Activated CD4-positive, alpha-beta T cell treated with anti-CD3 and anti-CD28 coated beads, Interleukin-2, Interleukin-4, amounts not matched to agents 100 ng/mL and 50 ng/mL, durations not matched to agents 16 hours and 8 hours (primary cell): ENCODE measurements at places on chromosomes 3 and 15.

GRCh38 chr3:169195672-169196071 lies 467.8 kb downstream of the MECOM start:
- DNase-seq = no peak

- DNase-seq = no peak
Measured at GRCh38 chr3:23292432-23292831, 89.3 kb downstream of the UBE2E2 start.

GRCh38 chr3:111810909-111811308 lies 48.2 kb upstream of the PHLDB2 start:
- no peak for DNase-seq

- no peak for DNase-seq
Measured at GRCh38 chr15:41289953-41290352, 42.4 kb downstream of the OIP5 start.

DNA sequence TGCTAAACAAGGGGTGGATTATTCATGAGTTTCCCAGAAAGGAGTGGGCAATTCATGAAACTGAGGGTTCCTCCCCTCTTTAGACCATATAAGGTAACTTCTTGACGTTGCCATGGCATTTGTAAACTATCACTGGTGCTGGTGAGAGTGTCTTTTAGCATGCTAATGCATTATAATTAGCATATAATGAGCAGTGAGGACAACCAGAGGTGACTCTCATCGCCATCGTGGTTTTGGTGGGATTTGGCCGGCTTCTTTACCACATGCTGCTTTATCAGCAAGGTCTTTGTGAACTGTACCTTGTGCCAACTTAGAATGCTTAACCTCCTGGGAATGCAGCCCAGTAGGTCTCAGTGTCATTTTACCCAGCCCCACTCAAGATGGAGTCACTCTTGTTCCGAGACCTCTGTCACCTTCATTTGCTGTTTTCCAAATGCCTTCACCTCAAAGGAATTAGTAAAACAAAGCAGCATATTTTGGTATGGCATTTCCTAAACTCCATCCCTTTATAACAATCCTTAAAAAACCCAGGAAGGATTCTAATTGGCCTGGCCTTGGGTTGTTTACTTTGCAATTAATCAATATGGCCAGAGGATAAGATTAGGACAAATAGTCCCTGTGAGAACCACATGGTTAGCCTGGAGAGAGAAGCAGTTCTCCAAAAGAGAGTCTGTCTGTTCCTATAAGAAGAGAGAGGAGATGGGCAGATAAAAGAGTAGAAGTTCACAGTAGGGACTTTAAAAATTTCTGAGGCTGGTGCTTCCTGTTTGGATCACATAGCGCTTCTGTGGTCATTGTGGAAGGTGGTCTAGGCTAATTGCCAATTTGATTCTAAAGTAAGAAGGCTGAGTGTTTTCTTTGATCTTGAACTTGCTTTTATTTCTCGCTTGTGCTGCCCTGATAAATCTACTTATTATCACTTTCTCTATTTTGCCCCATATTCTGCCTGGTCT lies 155.2 kb upstream of the EOMES start:
- DNase-seq = no peak

- DNase-seq = no peak
Measured at GRCh38 chr15:65245096-65245856, 34.0 kb upstream of the CILP start.

- no peak for DNase-seq
Measured at GRCh38 chr15:74196175-74196574, 6.4 kb downstream of the STRA6 start.

DNA sequence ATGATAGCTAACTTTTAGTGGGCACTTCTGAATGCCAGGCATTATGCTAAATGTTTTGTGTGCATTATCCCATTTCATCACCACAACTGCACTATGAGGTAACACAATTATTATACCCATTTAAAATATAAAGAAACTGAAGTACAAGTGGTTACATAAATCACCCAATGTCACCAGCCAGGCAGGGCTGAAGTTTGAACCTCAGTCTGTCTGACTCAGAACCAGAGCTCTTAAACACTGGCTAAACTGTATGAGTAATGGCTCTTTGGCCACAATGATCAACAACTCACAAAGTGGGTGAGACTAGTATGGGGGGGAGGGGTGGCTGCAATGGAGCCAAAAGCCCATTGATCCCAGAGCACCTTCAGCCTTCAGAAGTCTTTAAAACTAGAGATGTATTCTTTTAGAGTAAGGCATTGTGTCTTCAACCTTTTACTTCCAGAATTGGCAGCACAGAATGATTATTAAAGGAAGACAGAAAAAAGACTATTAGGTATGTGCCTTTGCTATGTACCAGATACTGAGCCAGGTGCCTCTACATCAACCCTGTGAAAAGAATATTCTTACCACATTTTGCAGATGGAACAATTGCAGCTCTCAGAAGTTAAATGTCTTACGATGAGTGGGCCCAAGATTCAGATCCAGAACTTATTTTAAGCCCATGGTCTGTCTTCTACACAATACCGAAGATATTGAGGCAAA lies 166.9 kb downstream of the UACA start:
- peak; percentile 34 for DNase-seq

DNA sequence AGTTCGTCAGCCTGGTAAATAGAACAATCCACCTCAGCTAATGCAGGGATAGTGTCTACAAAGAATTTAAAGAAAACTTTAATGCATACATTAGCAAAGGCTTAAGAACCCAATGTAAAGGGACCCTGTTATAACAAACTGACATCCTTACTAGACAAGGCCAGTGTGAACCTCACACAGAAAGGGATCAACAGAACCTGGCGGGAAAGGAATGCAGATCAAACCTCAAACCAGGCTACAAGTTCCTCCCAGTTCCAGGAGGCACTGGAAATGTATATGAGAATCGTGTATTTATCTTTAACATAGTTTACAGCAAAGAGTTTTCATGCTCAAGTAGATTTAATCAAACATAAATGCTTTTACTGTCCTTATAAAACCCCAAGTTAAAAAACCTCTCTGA lies 37.6 kb upstream of the ATP11B start:
- no peak for DNase-seq

GRCh38 chr15:100713163-100713867 lies 110.9 kb downstream of the ASB7 start:
- DNase-seq = no peak

- no peak for DNase-seq
Measured at GRCh38 chr3:134833453-134834163, 38.5 kb downstream of the EPHB1 start.

GRCh38 chr15:98800437-98801233 lies 152.3 kb downstream of the IGF1R start:
- DNase-seq = no peak

DNA sequence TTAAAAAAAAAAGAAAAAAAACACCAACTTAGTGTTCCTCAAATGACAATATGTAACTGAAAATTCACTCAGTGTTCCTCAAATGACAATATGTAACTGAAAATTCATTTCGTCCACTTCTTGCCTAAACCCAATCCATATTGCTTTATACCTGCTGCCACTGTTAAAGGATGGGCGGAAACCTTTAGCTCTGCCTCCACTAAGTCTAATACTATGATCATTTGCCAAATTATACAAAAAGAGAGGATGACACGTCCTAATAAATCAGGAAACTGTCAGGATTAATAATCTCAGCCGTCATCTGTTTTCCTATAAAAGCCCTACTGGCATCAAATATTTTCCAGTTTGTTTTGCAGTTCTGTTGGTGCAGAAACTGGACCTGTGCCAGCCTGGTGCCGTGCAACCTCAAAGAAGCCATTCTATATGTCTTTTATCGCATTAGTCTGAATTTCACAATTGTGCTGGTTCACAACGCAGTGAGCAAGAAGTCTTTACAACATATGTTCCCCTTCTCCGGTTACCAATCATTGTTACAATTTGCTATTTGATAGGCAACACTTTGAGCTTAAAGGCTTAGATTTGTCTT lies 160.4 kb upstream of the KCNH8 start:
- DNase-seq = no peak

DNA sequence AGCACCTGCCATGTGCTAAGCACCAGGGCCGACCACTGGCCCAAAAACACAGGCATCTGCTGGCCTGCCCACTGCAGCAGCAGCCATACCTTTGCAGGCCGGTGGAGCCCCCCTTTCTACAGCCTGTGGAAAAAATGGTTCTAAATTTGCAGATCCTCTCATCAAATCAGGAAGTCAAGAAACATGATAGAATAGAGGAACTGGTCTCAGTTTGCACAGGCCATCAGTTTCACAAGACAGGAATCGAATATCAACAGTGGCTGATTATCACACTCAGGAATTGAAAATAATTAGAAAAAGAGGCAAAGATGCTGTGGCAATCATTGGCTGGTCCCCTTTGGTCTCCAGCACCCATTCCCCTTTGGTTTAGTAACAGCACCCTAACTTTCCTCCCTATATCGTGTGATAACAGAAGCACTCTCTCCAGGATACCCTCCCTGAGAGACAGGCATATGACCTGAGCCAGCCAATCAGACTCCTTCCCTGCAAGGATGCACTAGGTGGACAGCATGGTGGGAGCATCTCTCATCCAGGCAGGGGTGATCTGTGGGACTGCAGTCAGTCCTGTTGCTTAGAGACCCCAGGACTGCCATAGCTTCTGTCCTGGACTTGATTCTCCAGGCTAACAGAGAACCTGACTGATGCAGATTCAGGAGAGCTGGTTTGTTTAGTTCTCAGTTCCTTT lies 3.5 kb upstream of the PAK6 start:
- no peak for DNase-seq

GRCh38 chr3:3180456-3180855 lies 965 bp upstream of the CRBN start:
- no peak for DNase-seq

DNA sequence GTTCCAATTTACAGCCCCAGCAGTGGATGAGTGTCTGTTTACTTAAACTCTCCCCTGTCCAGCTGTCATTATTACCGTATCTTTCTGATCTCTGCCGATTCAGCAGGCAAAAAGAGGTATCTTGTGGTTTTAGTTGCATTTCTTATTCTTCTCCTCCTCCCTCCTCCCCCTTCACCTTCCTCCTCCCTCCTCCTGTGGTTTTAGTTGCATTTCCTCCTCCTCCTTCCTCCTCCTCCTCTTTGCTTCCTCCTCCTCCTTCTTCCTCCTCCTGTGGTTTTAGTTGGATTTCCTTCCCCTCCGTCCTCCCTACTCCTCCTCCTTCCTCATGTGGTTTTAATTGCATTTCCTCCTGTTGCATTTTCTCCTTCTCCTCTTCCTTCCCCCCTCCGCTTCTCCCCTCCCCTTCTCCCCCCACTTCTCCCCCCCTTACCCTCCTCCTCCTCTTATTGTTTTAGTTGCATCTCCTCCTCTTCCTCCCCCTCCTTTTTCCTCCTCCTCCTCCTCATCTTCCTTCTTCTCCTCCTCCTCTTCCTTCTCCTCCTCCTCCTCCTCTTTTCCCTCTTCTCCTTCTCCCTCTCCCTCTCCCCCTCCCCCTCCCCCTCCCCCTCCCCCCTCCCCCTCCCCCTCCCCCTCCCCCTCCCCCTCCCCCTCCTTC lies 25.3 kb upstream of the VPS33B start:
- peak; percentile 9 for DNase-seq

DNA sequence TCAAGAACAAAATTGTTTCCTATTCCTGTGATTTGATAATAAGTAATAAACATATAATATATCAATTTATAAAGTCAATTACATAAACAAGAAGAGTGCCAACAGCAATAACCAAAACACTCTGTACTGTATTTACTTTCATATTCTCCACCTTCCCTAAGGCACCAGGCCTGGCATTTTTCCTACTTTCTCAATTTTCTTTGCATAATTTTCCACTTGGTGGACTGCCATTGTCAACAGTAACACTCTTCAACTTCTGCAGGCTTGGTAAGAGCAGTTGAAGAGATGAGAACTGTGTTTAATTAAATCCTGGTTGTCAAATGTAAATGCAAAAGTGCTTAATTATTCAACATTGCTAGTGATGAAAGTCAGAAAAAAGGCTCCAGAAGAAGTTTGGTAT lies 229.8 kb upstream of the PLSCR5 start:
- DNase-seq = no peak
